CD4-positive, alpha-beta T cell (primary cell): ENCODE measurements at places on chromosomes 1 and 21. TPM values are rescaled to one million over a fixed set of nuclear protein-coding genes. Genes with fewer than 3 reads are reported as not detected.
A peak's percentile ranks its signal among the peaks of the same experiment; 100 is the strongest.

Gene CELA2B
- not detected for total RNA-seq

Gene CELA2A
- not detected for total RNA-seq

Gene SLC25A34
- 1.9 TPM for total RNA-seq

Gene ZP4
- total RNA-seq = not detected

Gene GJA9
- total RNA-seq = not detected

Gene BEND5
- total RNA-seq = 5.7 TPM

Gene TNFRSF14
- total RNA-seq = 191 TPM

Gene INTS3
- total RNA-seq = 27.4 TPM

- H3K36me3 ChIP-seq = peaks cover 28% of the 10 kb centered on the region
- peak; percentile 43 for DNase-seq
- peak overlapping the region; percentile 89 for H3K4me3 ChIP-seq
- no peaks in the 10 kb centered on the region for H3K27me3 ChIP-seq
- H3K4me1 ChIP-seq = peaks cover 27% of the 10 kb centered on the region
Measured at GRCh38 chr1:108692724-108693655, 880 bp downstream of the PRPF38B start.

DNA sequence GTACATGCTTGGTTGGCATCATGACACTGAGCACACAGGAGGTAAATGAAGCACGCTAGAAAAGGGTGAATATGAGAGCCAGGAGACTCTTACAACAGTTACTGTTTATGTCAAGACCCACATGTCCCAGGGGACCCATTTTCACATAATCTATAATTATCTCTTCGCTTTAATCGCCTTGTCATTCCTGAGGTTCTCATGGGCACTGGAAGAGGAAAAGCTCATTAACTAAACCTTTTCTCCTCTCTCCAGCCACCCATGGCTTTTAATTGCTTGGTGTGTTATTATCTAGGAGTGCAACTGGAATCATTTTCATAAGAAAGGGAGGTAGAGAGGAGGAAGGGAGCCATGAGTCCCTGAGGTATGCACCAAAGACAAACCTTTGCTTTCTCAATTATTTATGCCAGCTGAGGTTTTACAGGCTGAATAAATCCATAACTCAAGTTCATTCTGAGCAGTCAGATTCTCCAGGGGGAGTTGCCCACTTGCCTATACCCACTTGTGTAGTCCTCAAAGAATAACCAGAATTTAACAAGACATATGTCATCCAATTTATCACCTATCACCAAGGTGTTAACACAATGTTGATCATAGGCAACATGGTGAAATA is 77.4 kb downstream of the ACBD6 start:
- no peak for DNase-seq
- H3K36me3 ChIP-seq = peaks cover 6% of the 10 kb centered on the region
- no peaks in the 10 kb centered on the region for H3K27me3 ChIP-seq

GRCh38 chr1:84000196-84000885 is 1.4 kb upstream of the TTLL7 start:
- no peaks in the 10 kb centered on the region for H3K36me3 ChIP-seq
- H3K27ac ChIP-seq = no peak overlapping the region
- peaks cover 18% of the 10 kb centered on the region for H3K4me1 ChIP-seq
- peaks cover 34% of the 10 kb centered on the region for H3K27me3 ChIP-seq
- DNase-seq = no peak

- no peak overlapping the region for H3K4me3 ChIP-seq
- H3K36me3 ChIP-seq = no peaks in the 10 kb centered on the region
- no peaks in the 10 kb centered on the region for H3K27me3 ChIP-seq
- DNase-seq = no peak
- H3K27ac ChIP-seq = no peak overlapping the region
Measured at GRCh38 chr1:87362834-87363426, 34.2 kb downstream of the LMO4 start.

GRCh38 chr1:154746622-154747299 is 123.3 kb downstream of the KCNN3 start:
- no peaks in the 10 kb centered on the region for H3K27me3 ChIP-seq
- no peak for DNase-seq

DNA sequence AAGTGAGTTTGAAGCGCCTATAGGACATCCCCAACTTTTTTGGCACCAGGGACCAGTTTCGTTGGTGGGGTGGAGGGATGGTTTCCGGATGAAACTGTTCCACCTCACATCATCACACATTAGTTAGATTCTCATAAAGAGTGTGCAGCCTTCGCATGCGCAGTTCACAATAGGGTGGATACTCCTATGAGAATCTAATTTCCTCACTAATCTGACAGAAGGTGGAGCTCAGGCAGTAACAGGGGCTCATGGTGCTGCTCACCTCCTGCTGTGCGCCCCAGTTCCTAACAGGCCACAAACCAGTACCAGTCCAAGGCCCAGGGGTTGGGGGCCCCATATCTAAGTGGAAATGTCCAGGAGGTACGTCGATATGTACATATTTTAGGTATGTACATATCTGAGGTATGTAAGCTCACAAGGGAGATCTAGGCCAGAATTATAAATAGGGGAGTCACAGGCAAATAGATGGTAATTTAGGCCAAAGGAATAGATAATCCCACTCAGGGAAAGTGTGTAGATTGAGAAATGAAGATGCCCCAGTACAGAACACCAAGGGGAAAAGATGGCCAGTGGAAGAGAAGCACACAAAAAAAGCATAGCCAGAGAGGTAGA is 27.5 kb upstream of the RASAL2 start:
- H3K27me3 ChIP-seq = no peaks in the 10 kb centered on the region
- DNase-seq = no peak
- no peaks in the 10 kb centered on the region for H3K4me1 ChIP-seq
- no peak overlapping the region for H3K4me3 ChIP-seq
- H3K27ac ChIP-seq = no peak overlapping the region
- H3K36me3 ChIP-seq = no peaks in the 10 kb centered on the region

DNA sequence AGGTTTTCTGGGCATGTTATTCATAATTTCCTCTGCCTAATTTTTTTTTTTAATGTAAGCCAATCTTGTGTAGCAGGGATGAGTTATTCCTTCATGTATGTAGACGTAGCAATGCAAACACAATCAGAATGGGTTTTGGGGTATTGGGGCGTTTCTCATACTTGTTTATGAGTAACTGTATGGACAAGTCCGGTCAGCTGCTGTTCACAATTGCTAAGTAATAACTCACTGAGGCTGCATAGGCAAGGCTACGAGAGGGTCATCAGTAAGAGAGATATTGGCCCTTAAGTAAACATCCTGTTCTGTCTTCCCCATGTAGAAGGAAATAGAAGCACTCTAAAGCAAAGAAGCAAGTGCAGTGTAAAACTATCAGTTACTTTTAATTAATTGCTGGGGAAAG is 9.5 kb upstream of the TARS2 start:
- no peaks in the 10 kb centered on the region for H3K27me3 ChIP-seq
- no peak overlapping the region for H3K4me3 ChIP-seq
- DNase-seq = no peak

DNA sequence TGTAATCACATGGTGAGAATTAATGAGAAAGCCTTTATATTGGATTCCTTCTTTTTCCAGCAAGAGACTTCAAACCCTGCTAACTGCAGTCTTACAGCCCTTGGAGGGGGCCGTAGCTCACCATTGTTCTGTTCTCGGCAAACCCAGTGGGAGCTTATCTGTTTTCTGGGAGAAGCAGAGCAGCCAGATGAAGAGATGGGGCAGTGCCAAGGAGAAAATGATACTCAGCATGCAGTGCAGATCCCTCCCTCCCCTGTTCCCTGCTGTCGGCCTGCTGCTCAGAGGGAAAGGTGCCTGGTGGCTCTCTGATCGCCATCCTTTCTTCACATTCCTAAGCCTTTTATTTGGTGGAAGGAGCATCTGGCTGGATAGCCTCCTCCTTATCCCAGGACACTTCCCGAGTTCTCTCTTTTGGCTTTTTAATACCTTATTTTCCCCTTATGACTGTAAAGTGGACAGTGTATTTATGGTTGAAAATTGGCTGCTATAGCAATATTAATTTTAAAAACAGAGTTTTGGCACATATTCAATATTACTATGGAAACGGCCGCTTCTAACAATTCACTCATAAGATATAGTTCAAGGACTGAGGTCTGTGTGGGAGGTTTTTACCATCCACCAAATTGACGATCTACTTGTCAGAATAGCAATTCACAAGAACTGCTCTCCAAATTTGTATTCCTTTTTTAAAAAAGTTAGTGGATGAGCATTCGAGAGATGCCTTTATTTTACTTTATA is 203.4 kb downstream of the CRB1 start:
- H3K27ac ChIP-seq = no peak overlapping the region
- H3K27me3 ChIP-seq = no peaks in the 10 kb centered on the region
- no peaks in the 10 kb centered on the region for H3K4me1 ChIP-seq
- H3K36me3 ChIP-seq = no peaks in the 10 kb centered on the region
- no peak for DNase-seq
- H3K4me3 ChIP-seq = no peak overlapping the region

DNA sequence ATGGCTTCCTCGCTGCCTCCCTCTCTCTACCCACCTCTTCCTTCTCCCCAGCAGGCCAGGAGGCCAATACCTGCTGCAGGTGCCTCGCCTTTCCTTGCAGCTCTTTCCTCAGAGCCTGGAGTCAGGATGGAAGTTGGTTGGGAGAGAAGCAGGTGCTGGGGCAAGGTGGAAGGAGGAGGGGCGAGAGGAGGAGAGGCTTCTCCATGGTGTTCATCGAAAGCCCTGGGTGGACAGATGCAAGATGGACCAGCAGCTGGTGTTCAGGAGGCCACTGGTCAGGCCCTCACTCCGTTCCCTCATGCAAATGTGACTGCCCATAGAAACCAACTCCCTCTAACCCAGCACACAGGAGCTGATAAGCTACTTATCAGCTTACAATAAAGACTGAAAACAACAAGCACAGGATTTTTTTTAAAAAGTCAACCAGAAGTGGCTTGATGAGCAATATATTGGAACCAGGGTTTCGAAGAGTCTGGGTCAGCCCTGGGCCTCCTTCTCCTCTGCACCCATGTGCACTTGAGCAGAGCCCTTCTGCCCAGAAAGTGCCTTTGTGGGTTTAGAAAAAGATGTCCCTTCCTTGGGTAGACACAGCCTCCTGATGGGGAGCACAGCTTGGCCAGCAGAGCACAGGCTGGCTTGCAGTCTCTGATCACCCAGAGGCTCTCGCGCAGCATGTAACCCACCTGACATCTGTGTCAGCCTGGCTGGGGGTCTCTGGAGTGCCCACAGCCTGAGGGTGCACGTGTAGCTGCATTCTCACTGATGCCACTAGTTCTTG is 16.6 kb upstream of the GSTM4 start:
- H3K36me3 ChIP-seq = no peaks in the 10 kb centered on the region
- no peaks in the 10 kb centered on the region for H3K27me3 ChIP-seq

DNA sequence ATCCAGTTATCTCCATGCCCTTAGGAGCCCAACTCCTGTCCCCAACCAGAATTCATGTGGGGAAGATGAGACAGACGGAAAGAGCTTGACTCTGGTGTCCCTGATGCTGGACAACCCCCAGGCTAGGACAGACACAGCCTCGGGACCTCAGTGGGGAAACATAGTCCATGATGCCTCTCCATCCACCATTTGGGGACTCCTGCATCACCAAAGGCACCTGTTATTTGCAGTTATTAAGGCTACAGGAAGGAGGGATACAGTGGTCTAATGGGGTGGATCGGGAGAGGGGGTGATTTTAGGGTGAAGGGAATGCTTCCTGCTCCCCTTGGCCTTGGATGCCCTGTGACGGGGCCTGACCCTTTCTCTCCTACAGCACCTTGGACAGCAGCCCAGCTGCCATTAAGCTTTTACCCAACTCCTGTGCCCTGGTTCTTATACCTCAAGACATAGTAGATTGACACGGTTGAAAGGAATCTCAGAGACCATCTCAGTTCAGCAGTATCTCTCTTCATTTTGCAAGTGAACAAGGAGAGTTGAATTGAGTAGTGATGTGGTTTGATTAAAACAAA is 111.6 kb downstream of the MATN1 start:
- H3K27ac ChIP-seq = no peak overlapping the region
- no peaks in the 10 kb centered on the region for H3K36me3 ChIP-seq
- no peak for DNase-seq

GRCh38 chr1:108601708-108602410 is 42.0 kb downstream of the EEIG2 start:
- H3K4me3 ChIP-seq = no peak overlapping the region
- H3K36me3 ChIP-seq = peaks cover 32% of the 10 kb centered on the region
- H3K4me1 ChIP-seq = no peaks in the 10 kb centered on the region
- H3K27ac ChIP-seq = no peak overlapping the region
- H3K27me3 ChIP-seq = no peaks in the 10 kb centered on the region
- DNase-seq = no peak

- no peak overlapping the region for H3K4me3 ChIP-seq
- no peak overlapping the region for H3K27ac ChIP-seq
- peaks cover 4% of the 10 kb centered on the region for H3K27me3 ChIP-seq
- no peaks in the 10 kb centered on the region for H3K36me3 ChIP-seq
- DNase-seq = no peak
Measured at GRCh38 chr1:184545601-184546000, 158.8 kb downstream of the C1orf21 start.

- H3K27me3 ChIP-seq = no peaks in the 10 kb centered on the region
- H3K36me3 ChIP-seq = peaks cover 23% of the 10 kb centered on the region
- H3K4me3 ChIP-seq = no peak overlapping the region
Measured at GRCh38 chr1:232984577-232985425, 34.4 kb downstream of the NTPCR start.

DNA sequence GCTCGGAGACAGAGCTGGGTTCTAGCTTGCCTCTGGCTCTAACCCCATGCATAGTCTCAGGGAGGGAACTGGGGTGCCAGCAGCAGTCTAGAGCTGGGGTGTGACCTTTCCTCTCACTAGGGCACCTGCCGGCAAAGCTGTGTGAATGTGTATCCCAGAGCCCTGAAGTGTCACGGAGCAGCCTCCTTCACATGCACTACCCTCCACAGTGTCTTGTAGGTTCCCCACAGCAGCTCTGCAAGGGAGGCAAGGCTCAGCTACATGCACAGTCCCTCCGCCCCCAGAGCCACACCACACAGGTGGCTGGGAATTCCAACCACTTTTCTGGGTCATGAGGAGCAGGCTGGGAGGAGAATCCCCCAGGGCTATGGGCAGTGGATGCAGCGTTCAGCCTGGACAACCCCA is 7.7 kb upstream of the HPCA start:
- H3K4me1 ChIP-seq = peaks cover 6% of the 10 kb centered on the region
- H3K27me3 ChIP-seq = peaks cover 8% of the 10 kb centered on the region
- H3K4me3 ChIP-seq = no peak overlapping the region
- no peak overlapping the region for H3K27ac ChIP-seq
- H3K36me3 ChIP-seq = no peaks in the 10 kb centered on the region

- H3K36me3 ChIP-seq = no peaks in the 10 kb centered on the region
- H3K27ac ChIP-seq = no peak overlapping the region
- peaks cover 16% of the 10 kb centered on the region for H3K27me3 ChIP-seq
- DNase-seq = peak; percentile 45
- peaks cover 8% of the 10 kb centered on the region for H3K4me1 ChIP-seq
Measured at GRCh38 chr1:27000817-27001460, 7.4 kb downstream of the TRNP1 start.

DNA sequence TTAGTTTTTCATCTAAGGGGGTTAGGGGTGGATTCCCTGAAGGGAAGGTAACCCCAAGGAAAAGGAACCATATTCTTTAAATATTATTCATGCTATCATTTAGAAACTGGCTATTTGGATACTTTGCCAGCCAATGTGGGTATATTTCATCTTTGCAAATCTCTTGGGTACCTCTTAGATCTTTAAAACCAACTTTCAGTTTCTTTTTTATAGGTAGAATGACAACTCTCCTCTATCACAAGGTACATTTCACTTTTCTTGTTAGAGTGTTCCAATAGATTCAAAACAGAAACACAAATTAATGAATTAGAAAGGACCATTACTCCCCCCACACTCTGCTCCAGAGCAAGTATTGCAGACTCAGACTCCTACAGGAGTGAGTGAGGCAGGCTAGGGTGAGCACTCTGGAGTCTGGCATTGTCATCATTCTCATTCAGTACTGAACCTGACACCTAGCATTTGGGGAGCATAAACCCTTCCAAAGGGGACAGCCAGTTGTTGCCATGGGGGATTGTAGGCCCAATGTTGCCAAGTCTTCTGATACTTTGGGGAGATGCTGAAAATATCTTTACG is 43.0 kb downstream of the MACO1 start:
- peaks cover 11% of the 10 kb centered on the region for H3K36me3 ChIP-seq
- H3K27me3 ChIP-seq = no peaks in the 10 kb centered on the region
- H3K4me3 ChIP-seq = peak overlapping the region; percentile 19
- no peak for DNase-seq
- H3K4me1 ChIP-seq = peaks cover 17% of the 10 kb centered on the region
- peak overlapping the region; percentile 37 for H3K27ac ChIP-seq
